ENCODE measurements at places on chromosomes 13 and 19.

- no peak for DNase-seq
Observed at GRCh38 chr13:75839406-75839805, 203.3 kb downstream of the LMO7 start.

GRCh38 chr19:863315-863620, 3.8 kb downstream of the CFD start:
- DNase-seq = no peak

DNA sequence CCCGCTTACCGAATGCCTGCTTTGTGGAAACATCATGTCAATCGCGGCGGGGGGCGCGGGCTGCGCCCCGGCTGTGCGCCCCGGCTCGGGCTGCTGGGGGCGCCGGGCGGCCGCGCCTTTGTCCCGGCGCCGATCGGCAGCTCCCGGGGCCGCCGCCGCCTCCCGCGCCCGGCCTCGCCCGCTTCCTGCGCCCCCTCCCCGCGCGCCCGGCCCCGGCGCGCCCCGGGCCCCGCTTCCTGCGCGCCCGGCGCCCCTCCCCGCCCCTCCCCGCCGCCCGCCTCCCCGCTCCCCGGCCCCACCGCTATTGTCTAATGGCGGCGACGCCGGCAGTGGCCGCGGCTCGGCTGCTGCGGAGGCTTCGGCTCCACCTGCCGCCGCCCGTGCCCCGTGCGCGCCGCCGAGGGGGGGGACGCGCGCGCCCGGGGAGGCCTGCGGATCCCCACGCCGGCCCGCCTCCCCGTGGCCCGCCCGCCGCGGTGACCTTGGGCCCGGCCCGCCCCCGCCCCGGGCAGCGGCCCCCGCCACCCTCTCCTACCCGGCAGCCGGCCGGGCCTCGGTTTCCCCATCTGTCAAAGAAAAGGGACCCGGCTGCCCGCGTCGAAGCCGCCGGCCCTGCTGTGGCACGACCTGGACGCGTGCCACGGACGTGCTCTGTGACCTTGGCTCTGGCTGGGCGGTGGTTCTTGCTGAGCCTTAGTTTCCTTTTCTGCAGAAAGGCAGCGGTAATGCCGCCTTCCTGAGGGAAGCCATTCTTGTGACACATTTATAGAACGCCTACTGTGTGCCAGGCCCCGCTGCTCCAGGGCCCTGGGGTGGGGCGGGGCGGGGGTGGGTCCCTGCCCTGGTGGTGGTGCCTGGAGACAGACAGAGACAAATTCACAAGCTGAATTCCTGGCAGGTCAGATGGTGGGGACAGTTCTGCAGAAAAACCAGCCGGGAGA, at the start of gene TLE5:
Gene TLE5 (minus strand): TSS at position 331 of the 941 bp plus-strand sequence. CDS start 295 bp downstream, at position 36.
- peak; percentile 84 for DNase-seq

- DNase-seq = no peak
Observed at GRCh38 chr13:25494698-25495411, 123.1 kb downstream of the ATP8A2 start.

GRCh38 chr19:16141043-16141442, 2.4 kb upstream of the HSH2D start:
- no peak for DNase-seq
